ENCODE measurements at places on chromosomes 1 and 21. TPM values are rescaled to one million over a fixed set of nuclear protein-coding genes. Genes with fewer than 3 reads are reported as not detected.

TRABD2B gene
- 0.93 TPM for total RNA-seq

NCAM2 gene
- 5.7 TPM for total RNA-seq

PTPN22 gene
- total RNA-seq, result not detected

THEM4 gene
- total RNA-seq, result 10.0 TPM

BLACAT1 gene
- total RNA-seq, result not detected

FALEC gene
- total RNA-seq, result not detected

DDAH1 gene
- total RNA-seq, result 82.9 TPM

HSPA6 gene
- total RNA-seq, result 0.35 TPM

SPRR5 gene
- total RNA-seq, result not detected

TFAP2E gene
- total RNA-seq, result 0.82 TPM

S100A9 gene
- total RNA-seq, result not detected

OR2L2 gene
- total RNA-seq, result not detected

PDE4B gene
- 3.6 TPM for total RNA-seq

CCDC190 gene
- 2.4 TPM for total RNA-seq

CD1B gene
- not detected for total RNA-seq

FAM43B gene
- total RNA-seq, result 0.12 TPM

RYR2 gene
- total RNA-seq, result 0.09 TPM

PGLYRP4 gene
- total RNA-seq, result not detected

C4BPB gene
- not detected for total RNA-seq

PRDX6 gene
- 287 TPM for total RNA-seq

ANGPTL1 gene
- total RNA-seq, result 43.1 TPM

OR2L5 gene
- not detected for total RNA-seq

FCGR2B gene
- total RNA-seq, result not detected

NBPF1 gene
- 17.4 TPM for total RNA-seq

PALMD gene
- 1.2 TPM for total RNA-seq

SLC16A4 gene
- total RNA-seq, result 11.6 TPM
